ENCODE measurements at places on chromosomes 2 and 18.
A peak's percentile ranks its signal among the peaks of the same experiment; 100 is the strongest.

DNA sequence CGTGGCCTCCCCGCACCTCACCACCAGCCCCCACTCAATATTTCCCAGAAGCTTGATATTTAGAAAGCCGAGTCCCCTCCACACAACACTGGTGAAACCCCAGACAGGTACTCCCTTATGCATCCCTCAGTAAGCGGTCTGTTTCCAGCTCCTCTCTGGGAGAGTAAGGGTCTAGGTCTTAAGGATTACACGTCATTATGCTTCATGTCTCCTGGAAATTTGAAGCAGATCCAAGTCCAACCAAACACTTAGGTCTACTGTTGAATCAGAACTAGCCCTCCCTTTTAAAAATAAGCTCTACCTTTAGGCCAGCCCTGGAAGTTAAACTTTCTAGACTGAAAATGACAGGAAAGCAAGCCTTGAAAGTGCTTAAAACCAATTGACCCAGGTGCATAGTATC is 1.5 kb upstream of the OST4 start:
- no peak for DNase-seq

DNA sequence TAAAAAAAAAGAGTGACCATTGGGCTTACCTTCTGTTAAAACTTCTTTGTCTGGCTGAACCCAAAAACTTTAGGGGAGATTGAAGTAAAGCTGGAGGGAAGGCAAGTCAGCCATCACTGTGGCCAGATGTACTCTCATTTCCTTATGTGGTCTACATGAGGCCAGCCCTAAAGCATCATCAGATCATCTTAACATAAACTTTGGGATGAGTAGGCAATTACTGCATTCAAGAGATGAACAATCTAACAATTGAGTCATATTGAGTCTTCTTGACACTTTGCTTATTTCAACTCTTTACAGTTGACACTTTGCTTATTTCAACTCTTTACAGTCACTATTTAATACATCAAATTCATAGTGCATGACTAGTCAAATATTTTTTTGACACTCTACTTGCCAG is 155.6 kb downstream of the QPCT start:
- DNase-seq, result no peak

DNA sequence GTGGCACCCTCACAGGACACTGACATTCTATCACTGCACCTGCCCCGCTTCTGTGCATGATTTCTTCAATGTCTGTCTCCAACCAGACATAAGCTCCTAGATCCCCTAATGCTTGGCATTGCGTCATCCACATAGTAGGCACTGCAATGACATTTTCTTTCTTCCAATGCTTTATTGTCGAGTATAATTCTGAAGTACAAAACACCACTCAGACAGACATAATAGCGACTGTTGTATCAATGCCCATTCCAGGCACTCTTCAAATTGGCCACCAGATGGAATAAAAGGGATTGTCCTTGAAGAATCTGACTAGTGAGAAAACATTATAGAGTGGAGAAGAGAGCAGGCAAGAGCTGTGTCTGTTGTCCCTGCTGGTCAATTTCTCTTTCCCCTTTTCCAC is 89.0 kb downstream of the LPIN1 start:
- no peak for DNase-seq

- DNase-seq, result no peak
These were observed 39.8 kb upstream of the ASAP2 start for GRCh38 chr2:9166579-9167377.

GRCh38 chr18:59575995-59576394 is 121.2 kb downstream of the CCBE1 start:
- DNase-seq, result no peak

GRCh38 chr2:204264085-204264553 is 281.2 kb upstream of the PARD3B start:
- no peak for DNase-seq

DNA sequence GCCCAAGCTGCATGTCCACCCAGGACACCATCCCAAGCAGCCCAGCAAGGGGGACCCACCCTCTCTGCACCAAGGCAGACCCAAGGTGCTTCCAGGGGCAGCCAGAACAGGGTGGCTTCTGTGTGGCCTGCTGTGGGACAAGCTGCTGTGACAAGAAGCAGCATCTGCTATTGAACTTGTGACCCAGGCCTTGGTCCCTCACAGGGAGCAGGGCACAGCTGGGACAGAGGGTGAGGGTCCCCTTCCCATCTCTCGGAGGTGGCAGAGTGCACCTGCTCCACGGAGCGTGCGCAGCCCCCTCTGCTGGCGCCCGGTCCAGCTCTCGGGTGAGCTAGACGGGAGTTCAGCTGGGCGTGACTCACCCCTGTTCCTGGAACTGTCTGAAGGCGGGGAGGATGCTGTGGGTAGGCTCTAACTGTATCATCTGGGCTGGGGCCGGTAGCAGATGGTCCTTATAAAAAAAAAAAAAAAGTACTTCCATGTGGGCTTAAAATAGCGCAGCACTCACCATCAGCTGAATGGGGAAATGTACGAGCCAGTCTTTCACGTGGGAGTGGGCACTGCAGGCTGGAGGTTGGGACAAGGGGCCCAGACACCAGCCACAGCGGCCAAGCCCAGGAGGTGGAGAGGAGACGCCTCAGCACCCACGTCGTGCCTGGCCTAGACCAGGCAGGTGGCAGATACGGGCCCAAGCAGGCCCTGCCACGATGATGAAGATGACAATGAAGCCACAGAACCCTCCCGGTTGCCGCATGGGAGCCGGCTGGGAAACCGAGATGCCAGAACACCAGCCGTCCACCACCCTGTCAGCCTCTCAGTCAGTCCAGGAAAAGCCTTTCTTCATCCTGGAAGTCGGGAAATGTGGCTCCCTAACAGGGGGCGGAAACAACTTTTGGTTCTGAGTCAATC is 136.8 kb upstream of the ID2 start:
- peak; percentile 65 for DNase-seq

DNA sequence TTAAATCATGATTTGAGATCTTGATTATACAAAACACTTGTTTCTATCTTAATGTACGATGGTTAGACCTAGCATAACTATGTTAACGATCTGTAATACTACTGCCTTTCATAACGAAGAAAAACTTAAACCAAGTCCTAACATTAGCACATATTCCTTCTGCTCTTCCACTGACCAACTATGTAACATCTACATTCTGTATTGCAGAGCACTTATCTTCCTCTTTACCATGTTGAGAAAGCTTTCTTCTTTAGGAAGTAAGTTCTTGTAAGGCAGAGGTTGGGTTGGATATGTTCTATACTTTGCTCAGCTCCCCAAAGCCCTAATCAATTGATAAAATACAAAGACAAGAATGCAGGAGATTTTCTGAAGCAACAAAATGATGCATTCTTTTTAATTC is 7.9 kb upstream of the ZNF407 start:
- no peak for DNase-seq

GRCh38 chr2:239305222-239305575 is 95.6 kb downstream of the HDAC4 start:
- DNase-seq, result no peak

GRCh38 chr2:51710222-51710621 is 678.3 kb upstream of the NRXN1 start:
- DNase-seq, result no peak

DNA sequence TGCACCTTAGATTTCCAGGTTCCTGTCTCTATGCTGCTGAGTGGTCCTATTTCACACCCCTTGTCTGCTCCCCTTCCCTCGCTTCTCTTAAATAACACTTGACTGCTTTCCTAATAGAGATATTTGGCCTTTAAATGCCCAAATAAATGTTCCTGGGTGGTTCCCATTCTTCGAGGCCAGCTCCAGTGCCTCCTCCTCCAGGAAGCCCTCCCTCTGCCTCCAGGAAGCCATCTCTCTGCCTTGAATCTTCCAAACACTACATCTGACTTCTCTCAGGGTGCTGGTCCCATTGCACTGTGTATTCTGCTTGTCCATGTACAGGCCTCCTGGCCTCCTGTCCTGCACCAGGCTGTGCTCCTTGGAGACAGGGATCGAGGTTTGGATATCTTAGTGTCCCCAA is 14.2 kb downstream of the EHD3 start:
- no peak for DNase-seq

- no peak for DNase-seq
These were observed 24.2 kb downstream of the MYT1L start for GRCh38 chr2:2306878-2307277.

- no peak for DNase-seq
These were observed 17.1 kb downstream of the GATA6 start for GRCh38 chr18:22186484-22186971.

DNA sequence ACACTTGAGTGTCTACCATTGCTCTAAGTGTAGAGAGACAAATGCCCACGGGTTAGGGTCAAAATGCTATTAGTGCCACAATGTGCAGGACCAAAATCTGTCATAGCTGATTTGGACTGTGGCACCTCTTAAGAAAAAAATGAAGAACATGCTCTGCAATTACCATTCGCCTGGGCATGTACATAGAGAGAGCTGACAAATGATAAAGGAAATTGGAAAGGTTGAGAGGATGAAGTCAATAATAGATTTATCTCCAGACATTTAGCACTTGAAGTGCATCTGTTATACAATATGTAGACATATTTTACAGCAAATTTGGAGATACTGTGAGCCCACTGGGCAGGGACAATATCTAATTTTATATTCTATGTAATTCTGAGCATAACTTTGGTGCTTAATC is 804.4 kb downstream of the SATB2 start:
- no peak for DNase-seq

DNA sequence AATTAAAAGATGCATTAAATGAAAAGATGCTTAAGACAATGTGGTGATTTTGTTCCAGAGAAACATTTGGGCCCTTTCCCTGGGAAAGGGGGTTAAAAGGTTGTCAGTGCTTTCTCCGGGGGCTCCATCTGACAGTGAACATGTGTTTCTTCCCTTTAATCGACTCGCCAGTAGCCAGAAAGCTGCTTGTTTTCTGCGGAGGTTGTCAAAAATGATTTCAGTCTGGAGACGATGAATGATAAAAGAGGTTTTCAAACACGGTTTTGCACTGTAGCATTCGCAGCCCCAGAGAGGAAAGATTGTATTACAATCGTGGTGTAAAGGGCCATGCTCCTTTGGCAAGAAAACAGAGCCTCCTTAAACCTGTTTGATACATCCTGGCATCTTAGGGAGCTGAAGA is 111.5 kb upstream of the MEIS1 start:
- DNase-seq, result no peak

DNA sequence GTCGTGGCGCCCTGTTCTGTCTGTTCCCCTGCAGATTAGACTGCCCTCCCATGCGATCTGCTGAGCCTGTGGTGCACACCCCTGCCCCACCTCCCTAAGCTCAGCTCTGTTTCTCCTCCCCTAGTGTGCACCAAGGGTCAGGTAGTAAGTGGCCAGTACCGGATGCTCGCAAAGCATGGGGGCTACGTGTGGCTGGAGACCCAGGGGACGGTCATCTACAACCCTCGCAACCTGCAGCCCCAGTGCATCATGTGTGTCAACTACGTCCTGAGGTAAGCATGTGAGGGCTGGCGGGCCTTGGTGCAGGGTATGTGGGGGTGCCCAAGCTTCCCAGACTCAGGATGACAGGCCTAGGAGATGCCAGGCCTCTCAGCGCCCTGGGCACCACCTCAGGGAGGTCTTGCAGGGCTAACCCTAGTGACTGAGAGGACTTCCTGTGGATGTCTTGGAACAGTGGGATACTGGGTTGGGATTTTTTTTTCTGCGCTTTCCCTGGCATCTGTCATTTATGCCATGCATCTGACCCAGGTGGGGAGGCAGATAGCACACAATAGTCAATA is 78.4 kb downstream of the EPAS1 start:
- no peak for DNase-seq

GRCh38 chr2:96090196-96090926 is 26.0 kb downstream of the ADRA2B start:
- no peak for DNase-seq

DNA sequence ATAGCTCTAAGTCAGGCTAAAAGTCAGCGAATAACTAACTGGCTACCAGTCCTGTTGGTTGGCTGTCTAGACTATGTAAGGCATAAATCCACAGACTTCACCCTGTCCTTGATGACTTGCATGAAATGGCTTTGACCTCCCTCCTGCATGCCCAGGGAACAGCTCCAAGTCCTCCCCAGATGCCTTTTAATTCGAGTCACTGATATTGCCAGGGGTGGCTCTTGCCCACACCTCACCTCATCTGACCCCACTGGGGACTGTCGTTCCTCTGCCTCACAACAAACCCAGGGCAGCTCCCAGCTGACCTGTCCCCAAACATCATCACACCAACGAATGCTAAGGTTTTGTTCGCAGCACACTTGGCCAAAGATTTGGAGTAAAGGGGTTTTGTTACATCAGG is 396.0 kb upstream of the ID2 start:
- DNase-seq, result no peak

GRCh38 chr2:72007402-72007801 is 140.3 kb downstream of the CYP26B1 start:
- no peak for DNase-seq

DNA sequence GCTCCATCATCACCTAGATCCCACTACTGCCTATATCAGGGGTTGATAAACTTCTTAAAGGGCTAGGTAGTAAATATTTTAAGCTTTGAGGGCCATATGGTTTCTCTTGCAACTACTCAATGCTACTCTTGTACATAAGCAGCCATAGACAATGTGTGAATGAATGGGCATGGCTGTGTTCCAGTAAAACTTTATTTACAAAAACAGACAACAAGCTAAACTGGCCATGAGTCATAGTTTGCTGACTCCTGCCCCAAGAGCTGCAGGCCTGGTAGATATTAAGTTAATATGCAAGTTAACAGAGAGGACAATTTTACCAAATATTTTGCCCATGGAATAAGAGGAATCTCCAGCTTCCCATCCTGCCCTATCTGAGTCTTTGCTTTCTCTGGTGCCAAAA is 29.8 kb upstream of the MYO3B start:
- DNase-seq, result no peak

DNA sequence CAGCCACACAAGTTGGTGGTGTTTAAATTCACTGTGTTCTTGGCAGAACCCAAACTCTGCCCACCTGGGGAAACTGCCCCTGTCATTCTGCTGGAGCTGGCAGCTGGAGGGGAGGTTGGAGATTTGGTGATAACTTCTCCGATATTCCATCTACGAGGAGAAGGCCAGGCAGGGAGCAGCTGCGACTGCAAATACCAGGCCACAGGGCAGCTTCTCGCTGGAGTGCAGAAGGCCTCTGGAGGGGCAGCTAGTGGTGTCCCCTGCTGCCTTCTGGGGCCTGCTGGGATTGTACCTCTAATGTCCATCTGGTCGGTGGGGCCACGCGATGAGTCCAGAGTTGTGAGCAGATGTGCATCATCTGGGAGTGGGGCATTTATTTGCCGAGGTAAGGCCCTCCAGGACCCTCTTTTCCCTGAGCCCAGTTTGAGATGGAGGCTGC is 98.9 kb downstream of the ACKR3 start:
- DNase-seq, result no peak

DNA sequence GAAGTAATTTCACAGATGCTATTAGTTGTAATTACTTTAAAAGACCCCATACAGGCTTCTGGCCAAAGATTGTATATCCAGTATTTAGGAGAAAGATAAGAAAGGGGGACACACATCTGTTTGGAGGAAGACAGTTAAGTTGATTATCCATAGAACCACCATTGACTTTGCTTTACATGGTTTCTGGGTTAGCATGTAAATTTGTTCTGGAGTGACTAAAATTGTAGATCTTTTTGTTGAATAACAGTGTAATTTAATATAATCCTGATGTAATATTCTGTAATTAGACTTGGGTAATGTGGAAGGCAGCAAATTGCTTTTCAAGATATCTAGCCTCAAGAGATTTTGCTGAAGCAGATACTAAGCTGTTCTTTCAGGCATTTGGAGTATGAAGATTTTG is 17.2 kb downstream of the COMMD1 start:
- no peak for DNase-seq
